ENCODE measurements at places on chromosomes 11 and 22.
A peak's percentile ranks its signal among the peaks of the same experiment; 100 is the strongest.

DNA sequence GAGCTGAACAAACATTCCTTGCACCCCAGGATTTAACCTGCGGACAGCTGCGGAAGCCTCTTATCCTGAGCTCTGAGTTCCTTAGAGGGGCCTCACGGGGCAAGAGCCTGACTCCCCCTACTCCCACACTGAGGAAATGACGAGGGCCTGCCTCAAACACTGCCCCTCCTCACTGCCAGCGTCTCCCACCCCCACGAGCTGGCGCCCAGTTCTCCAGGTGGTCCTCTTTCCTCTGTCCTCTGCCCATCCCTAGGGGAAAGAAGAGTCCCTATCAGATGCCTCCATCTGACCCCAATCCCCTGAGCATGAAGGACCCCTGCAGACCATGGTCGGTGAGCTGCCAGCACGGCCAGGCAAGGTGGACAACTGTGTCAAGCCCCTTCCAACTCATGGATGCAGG, 14.3 kb downstream of the CHST1 start:
- DNase-seq = no peak

DNA sequence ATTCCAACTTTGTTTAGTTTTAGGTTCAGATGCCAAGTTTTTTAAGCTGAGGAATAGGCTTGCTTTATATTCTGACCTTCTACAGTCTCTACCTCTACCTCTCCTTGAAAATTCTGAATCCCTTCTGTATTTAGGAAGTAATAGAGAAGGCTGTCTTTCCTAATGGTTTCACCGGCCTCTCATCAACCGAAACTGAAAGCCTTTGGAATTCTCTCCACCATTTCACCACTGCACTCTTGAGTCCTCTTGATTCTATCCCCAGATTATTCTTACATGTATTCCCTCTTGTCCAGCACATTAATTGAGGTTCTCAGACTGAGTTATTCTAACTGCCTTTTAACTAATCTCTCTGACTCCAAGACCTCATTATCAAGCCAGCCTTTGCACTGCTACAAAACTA, 67.7 kb upstream of the PICALM start:
- DNase-seq = no peak

- no peak for DNase-seq
Measured at GRCh38 chr11:107496011-107496410, 38.4 kb upstream of the CWF19L2 start.

- DNase-seq = peak; percentile 54
Measured at GRCh38 chr11:127493330-127494022, 492.9 kb upstream of the KIRREL3 start.

GRCh38 chr11:131136486-131136885, 220.2 kb upstream of the SNX19 start:
- no peak for DNase-seq

DNA sequence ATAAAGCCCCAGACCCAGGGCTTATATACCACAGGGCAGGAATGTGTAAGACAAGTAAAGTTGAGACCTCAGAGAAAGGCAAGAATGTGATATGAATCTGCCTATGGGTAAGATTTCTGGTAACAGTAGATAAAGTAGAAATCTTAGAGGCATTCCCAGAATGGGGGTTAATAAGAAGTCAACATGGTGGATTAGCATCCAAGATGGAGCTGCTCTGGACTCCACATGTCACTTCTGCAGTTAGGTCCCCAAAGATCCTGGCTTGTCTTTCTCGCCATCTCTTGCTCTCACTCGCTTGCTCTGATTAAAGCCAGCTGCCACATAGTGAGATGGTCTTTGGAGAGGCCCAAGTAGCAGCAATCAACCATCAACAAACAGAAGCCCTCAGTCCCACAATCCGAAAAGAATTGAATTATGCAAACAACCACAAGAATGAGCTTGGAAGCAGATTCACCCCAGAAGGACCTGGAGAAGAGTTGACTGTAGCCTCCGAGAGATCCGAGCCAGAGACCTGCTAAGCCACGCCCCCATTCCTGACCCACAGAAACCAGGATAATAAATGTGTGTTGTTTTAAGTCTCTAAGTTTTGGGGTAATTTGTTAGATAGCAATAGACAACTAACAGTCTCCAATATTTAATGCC, 5.4 kb upstream of the C11orf86 start:
- no peak for DNase-seq

GRCh38 chr11:128544471-128545051, 42.8 kb downstream of the ETS1 start:
- no peak for DNase-seq

DNA sequence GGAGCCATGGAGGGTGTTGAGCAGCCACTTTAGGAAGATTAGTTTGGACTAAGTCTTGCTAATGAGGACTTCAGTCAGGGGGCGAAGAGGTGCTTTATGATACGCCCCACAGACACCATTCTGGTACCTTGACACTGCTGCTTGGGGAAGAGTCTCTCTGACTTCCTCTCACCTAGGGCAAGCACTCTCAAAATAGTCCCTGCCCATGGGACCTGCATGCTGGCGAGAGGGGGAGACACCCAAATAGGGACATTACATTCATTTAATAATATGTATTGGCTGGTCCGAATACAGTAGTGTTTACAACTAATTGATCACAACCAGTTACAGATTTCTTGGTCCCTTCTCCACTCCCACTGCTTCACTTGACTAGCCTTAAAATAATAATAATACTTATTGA, 4.4 kb upstream of the CATSPERZ start:
- DNase-seq = no peak

- DNase-seq = no peak
Measured at GRCh38 chr11:76172583-76172982, 33.7 kb downstream of the WNT11 start.

DNA sequence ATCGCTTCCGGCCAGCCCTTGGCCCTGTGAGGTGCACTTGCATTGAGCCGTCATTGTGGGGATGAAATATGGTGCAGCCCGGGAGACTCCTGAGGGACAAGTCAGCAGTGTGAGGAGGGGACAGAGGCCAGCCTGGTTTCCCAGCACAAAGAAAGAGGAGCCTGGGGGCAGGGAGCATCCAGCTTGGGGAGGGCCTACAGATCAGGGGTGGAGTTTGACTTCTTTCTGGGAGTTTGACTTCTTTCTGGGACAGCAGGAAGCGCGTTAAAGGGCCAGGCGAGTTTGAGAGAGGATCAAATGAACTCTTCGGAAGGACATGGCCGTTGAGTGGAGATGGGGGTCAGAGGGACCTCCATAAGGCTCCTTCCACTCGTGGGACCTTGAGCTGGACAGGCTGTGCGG, 91.9 kb downstream of the LRRC32 start:
- DNase-seq = no peak

DNA sequence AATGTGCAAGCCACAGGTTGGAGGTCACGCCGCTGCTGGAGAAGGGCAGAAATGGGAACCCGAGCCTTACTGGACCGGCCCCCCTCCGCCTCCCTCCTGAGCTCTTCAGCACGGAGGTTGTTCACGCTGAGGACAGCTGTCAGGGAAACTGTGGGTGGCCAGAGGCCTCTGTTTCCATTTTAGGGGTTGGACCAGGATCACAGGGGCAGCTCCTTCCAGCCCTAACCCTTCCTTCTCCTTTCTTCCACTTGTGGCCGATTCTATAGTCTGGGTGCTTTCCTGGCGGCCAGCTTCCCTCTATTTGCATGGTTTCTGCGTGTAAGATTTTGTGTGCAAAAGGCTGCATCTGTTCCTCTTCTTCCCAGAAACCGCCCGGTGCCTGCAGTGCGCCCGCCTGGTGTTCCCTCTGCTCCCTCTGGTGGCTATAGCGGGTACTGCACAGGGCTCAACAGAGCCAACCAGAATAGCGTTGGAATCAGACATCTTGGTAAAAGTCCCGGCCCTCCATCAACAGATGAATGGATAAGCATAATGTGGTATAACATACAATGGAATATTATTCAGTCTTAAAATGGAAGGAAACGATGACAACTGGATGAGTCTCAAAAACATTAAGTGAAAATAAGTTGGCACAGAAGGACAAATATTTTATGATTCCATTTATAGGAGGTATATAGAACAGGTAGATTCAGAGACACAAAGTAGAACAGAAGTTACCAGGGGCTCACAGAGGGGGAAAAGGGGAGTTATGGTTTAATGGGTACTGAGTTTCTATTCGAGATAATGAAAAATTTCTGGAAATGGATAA, 8.4 kb upstream of the SLC22A8 start:
- peak; percentile 90 for DNase-seq

GRCh38 chr11:45899448-45900174, 7.5 kb downstream of the FREY1 start:
- peak; percentile 89 for DNase-seq

DNA sequence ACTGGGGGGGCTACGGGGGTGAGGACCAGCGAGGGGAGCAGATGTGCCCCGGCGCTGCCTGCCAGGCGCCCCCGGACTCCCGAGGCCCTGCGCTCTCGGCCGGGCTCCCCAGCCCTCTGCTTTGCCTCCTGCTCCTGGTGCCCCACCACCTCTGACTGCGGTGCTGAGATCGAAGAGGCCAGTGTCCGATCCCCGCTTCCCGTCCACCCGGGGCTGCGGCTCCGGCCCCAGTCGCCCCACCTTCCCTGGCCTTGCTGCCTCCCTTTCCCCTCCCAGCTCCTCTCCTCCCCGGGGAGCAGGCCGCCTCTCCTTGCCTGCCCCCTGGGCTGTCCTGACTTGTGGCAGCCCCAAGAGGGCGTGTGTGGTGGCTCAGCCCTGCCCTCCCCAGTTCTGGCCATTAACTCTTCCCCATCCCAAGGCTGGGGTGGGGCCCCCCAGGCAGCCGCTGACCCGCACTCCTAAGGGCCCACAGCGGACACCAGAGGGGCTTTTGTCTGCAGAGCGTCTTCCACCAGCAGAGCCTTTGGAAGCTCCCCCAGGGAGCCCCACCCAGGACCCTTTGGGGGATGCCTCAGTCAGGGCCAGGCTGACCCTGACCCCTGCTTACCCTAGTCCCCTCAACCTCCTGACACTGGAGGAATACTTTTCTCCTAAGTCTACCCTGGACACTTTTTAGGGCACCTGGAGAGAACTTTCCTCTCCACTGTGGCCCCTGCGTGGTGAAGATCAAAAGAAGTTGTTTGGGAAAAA, 16.6 kb downstream of the RTN4RL2 start:
- peak; percentile 48 for DNase-seq

DNA sequence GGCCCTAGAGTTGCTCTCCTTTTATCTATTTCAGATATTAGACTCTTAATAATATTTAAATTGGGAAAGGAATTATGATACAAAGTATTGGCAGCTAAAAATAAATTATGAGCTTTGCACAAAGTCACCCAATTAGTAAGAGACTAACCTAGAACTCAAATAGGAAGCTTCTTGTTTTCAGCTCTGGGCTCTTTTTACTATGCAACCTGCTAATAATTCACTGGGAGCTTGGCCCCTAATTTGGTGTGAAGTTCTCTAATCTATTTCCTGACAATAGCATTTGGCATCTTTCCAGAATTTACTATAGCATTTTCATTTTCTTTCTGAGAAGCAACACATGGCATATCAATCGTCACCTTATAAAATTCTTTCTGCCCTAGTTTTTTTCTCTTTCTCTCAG, 727.7 kb upstream of the ANO5 start:
- DNase-seq = no peak

DNA sequence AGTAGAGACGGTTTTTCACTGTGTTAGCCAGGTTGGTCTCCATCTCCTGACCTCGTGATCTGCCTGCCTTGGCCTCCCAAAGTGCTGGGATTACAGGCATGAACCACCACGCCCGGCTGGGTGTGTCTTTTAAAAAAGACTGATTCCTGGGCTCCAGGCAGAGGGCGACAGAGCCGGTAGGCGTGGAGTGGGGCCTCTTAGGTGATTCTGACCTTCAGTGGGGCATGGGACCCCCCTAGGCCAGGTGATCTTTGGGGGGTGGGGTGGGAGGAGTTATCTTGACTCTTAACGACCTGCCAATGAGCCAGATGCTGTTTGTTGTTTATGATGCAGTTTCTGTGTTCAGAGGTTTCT, 12.9 kb upstream of the SORL1-AS1 start:
- DNase-seq = no peak

DNA sequence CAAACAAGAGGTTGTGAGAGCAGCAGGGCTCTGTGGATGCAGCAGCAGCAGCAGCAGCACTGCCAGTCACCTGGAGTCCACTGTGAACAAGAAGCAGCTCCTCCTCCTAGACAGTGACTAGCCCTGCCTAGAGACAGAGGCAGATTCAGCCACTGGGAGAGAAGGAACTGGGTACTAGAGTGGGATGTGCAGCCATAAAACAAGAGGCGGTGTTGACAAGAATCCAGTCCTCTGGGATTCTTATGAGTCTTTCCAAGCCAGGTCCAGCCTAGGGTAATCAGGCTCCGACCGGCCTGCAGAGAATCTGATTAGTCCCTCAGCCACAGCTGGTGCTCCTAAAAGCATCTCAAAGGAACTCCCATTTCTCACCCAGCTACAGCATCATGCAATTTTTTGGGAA, 83.9 kb upstream of the USP47 start:
- no peak for DNase-seq

- no peak for DNase-seq
Measured at GRCh38 chr11:12846786-12847615, 162.1 kb upstream of the RASSF10 start.

- DNase-seq = no peak
Measured at GRCh38 chr11:105023003-105023402, at the start of gene CASP5. CASP5 (minus strand) TSS chr11:105023168; CDS start chr11:105023136, 32 bp downstream.

GRCh38 chr11:12512826-12513395, 135.5 kb downstream of the PARVA start:
- DNase-seq = no peak

DNA sequence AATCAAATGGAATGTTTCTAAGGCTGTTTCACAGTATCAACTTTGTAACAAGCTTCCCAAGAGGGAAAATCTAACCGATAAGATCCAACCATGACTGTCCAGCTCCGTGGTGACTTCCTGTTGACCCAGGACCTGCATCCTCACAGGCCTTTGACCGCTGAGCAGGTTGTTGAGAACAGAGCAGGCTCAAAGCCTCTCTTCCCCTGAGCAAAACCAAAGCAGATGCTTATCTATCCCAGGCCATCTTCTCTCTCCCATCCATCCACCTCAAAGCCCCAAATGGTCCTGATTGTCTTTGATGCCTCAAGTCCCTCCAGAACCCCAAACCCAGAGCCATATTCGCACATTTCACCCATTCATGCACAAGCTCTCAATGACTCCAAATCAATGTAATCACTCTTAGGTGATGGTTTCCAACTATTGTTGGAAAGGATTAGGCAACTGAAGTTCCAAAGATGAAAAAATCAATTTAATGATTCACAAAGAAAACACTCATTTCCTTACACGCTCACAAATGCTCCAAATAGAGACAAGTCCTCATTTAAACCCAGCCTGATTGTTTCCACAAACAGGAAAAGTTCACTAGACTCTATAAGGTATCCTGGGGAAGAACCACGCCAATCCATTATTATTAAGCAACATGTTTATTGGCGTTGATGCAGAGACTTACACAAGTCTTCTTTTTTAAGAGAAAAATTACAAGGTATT, 48.7 kb downstream of the C11orf58 start:
- no peak for DNase-seq

- DNase-seq = no peak
Measured at GRCh38 chr11:97722065-97722464, 1298.7 kb upstream of the CNTN5 start.

- DNase-seq = no peak
Measured at GRCh38 chr11:77654770-77655434, 17.3 kb upstream of the CLNS1A start.

DNA sequence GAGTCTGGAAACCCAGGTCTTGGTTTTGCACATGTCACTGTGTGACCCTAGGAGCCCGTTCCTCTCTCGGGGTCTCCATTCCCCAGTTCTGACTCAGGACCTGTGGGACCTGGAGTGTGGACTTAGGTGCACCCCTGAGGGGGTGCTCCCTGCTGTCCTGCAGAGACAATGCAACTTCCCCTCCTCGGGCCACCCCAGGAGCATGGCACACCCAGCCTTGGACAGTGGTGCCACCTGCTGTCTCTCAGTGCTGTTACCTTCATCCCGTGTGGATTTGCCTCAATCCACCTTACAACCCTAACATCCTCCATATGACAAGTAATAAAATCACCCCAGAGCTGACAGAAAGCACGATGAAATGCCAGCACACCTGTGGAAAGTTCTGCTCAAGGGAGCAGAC, 27.5 kb upstream of the CRYBB3 start:
- no peak for DNase-seq
